ENCODE measurements at places on chromosomes 7 and 10.

DNA sequence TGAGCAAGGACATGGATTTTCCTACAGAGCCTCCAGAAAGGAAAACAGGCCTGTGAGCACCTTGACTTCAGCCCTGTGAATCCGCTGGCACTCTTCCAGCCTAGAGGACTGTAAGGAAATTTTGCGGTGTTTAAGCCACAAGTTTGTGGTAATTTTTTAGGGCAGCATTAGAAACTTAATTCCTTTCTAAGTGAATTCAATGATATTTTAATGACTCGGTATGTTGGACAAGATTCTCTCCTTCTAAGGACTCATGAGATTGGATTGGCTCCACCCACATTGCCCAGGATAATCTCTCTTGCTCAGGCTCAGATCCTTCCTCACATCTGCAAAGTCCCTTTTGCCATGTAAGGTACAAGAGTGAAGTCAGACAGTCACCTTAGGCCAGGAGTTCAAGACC lies 4.5 kb downstream of the LYZL2 start:
- DNase-seq, result no peak

DNA sequence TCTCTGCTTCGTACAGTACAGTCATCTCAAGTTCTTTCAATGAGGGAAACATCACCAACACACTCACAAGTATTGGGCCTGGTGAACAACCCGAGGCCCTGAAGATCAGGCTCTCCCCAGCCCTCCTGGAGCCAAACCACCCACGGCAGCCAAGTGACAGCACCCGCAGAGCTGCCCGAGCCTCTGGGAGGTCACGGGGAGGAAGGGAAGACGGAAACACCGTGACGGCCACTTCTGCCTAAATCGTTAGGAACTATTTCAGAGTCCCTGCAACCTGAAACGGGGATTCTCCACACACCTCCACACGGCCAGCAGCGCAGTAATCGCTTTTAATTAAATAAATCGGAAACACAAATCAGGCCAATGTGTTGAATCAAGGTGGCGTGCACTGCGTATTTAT lies 222.6 kb downstream of the MAD1L1 start:
- no peak for DNase-seq

GRCh38 chr7:13139436-13139835 lies 452.0 kb downstream of the ARL4A start:
- DNase-seq, result no peak

- DNase-seq, result no peak
These were observed 87.8 kb upstream of the DKK1 start for GRCh38 chr10:52226197-52226847.

- DNase-seq, result no peak
These were observed 36.5 kb upstream of the DLD start for GRCh38 chr7:107854454-107854853.

DNA sequence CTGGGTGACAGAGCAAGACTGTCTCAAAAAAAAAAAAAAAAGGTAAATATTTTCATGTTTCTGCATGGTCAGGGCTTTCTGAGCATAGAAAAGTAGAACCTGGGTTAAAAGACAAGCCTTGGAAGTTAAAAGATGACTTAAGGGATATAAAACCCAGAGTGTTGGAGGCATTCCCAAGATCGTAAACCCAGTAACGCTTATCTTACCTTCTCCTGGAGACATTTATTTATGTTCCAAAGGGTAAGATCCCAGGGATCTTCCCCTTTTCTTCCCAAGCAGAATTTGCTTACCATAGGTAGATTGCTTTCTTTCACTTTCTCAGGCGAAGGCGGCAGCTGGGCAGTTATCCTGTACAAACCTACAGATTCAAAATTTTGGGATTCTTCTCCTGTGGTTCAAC lies 22.2 kb downstream of the SUGCT start:
- DNase-seq, result no peak

DNA sequence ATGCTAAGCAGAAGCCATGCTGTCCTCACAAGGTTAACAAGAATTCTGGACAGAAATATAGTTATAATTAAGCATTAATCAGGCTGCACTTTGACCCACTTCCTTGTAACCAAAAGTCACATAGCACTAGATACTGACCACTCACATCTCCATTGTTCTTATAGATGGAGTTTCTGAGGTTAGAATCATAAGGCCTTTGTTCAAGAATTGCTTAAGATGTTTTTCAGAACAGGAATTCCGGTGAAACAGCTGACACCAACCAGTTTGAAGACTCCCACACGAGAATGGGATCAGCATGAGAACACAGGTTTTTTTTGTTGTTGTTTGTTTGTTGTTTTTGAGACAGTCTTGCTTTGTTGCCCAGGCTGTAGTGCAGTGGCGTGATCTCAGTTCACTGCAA lies 488.3 kb upstream of the NRP1 start:
- DNase-seq, result no peak

DNA sequence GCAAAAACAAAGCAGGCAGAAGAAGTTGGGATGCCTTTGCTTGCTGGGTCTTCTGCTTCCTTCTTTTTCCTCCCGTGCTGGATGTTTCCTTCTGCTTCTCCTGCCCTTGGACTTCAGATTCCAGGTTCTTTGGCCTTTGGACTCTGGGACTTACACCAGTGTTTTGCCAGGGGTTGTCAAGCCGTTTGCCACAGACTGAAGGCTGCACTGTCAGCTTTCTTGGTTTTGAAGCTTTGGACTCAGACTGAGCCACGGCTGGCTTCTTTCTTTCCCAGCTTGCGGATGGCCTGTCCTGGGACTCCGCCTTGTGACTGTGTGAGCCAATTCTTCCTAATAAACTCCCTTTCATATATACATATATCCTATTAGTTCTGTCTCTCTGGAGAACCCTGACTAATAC lies 11.3 kb upstream of the LCOR start:
- DNase-seq, result no peak

- DNase-seq, result no peak
These were observed 3.8 kb downstream of the NEBL start for GRCh38 chr10:20893297-20893696.

DNA sequence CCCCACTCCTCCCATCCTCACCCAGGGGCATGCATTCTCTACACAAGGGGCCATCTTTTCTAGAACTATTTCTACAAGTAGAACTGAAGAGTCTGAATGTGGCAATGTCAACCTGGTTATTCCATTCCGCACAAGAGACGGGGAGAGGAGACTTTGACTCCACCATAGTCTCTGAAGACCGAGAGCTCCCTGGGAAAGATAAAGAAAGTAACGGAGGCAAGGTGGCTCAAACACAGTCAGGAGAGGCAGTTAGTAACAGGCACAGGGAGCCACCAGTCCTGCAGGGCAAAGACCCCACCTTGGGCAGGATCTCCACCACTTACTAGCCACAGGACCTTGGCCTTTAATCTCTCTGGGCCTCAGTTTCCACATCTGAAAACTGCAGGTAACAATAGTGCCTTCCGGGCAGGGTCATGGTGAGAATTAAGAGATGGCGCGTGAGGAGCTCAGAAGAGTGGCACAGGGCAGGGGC lies 100.3 kb downstream of the TNS3 start:
- DNase-seq, result no peak

- peak; percentile 45 for DNase-seq
These were observed 3.9 kb upstream of the FAS start for GRCh38 chr10:88986549-88987242.

DNA sequence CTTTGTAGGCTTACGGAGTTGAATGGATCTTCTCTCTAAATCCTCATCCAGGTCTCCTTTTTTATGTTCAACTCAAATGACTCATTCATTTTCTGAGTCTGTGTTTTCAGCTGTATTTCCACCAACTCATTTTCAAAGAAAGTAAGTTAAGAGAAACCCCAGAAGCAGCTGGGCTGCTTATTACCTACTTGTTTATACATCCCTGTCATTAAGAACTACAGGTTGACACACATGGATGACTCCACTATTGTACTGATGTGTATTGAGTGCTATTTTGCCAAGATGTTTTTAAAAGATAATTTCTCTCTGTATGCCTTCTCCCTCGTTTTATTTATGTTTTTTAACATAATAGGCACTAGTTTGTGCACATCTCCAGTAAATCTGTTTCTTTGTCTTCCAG lies 41.9 kb downstream of the DGKI start:
- no peak for DNase-seq

DNA sequence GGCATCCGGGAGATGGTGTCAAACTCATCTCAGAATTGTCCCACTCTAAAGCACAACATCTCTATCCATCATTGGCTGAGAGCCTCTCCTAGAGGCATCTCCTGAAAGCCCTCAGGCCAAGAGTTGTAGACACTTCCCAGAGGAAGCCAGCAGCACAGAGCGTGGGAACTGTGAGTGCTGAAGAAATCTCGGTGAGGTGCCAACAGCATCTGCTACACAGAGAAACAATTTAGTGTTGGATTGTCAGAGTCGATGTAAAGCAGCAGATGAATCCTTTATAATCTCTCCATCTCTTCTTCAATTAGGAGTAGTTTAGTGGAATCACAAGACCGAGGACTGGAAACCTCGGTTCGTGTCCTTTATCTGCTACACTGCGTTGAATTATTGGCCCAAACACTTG lies 172.2 kb downstream of the C7orf25 start:
- no peak for DNase-seq

GRCh38 chr7:104240401-104240800 lies 32.6 kb upstream of the ORC5 start:
- no peak for DNase-seq

DNA sequence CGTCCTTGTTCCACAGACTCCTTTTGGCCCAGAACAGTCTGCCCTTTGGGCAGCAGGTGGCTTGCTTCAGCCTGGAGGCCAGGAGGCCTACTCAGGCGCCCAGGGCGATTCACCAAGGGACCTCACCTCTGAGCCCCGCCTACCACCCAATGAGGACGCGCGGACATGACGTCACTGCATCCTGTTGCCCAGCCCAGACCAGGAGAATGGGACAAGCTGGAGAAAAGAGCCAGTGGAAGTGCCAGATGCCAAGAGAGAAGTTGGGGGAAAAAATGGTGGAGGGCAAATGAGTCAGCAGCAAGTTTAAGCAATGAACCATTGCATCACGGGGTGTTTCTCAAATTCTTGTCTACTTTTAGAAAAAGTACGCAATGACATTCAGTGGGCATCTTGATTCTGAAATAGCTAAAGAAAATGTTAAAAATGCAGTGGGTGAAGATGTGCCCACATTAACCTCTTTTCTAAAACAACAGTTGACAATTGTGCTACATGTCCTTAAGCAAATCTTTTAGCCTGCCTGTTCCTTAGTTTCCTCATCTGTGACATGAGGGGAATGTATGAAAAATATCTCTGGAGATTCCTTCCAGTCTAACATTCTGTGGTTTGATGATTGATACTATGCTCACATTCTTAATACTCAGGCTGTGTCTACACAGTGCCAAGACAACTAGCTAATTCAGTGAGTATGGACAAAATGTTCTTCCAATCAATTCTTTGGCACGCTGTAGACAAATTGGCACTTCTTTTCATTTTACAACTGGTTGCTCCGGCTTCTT lies 23.9 kb upstream of the LEP start:
- DNase-seq, result no peak

DNA sequence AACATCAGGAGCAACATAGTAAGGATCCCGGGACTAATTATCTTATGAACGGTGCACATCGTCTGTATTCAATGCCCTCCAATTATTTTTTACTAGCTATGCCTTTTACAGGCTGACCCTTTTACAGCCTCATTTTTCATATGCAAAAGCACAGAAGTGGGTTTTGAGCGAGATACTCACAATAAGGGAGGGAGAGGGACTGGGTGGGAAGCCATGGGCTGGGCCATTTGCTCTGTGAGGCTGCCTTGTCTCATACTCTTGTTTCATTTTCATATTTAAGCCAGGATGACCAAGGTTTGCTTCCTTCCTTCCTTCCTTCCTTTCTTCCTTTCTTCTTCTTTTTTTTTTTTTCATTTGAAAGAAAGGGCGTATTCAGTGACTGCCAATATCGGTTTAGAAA lies 259.3 kb downstream of the TRIL start:
- no peak for DNase-seq

GRCh38 chr7:106968160-106968559 lies 76.3 kb upstream of the PRKAR2B start:
- DNase-seq, result no peak

GRCh38 chr7:155879592-155879991 lies 67.3 kb upstream of the SHH start:
- DNase-seq, result no peak

- no peak for DNase-seq
These were observed 295.3 kb upstream of the PRKCQ start for GRCh38 chr10:6875269-6875865.

DNA sequence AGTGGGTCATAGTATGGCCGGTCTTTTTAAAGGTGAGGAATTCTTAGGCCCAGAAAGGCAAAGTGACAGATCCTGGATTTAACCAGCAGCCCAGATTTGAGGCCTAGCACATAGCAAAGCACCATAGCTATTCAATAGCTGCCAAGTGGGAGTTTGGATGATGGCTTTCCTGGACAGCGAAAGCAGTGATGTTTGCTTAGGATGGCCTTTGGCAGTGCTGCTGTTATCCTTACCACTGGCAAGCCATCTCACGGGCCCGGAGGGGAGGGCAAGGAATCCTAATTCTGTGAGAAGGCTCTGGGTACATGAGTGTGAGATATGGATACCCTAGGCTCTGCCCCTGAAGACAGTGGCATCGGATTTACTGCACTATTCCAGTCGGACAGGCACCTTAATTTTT lies 50.4 kb downstream of the TCF7L2 start:
- no peak for DNase-seq

GRCh38 chr7:138282997-138283396 lies 177.1 kb upstream of the TRIM24 start:
- DNase-seq, result no peak

DNA sequence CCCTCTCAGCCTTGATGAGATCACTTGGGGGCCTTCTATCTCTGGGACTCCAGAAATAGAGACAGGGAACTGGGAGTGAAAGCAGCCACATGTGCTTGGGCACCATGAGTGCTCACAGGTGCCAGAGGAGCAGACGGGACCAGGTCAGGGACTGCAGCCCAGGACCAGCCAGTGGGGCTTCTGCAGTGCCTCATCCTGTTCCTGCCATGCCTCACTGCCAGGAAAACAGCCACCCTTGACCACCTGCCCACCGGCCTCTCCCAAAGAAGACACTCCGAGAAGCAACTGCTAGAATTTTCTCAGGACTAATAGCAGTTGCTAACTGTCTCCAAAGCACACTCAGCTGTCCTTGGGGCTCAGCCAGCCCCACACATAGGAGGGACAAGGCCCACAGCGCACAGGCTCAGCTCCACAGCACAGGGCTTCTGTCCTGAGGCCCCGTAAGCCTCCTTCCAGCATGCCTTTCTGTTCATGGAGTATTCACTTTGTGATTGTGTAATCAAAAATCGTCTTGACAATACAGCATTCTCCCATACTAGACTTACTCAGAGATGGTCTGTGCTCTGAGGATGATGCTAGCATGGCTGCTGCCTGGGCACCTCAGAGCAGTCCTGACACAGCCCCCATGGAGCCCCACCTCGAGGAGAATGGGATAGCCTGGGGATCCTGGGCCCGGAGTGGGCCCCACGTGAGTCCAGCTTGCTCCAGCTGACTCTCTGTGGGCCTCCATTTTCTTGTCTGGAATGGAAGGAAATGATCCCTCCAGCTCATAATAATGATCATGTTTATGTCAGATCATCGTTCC lies 115.7 kb upstream of the RET start:
- DNase-seq, result no peak

GRCh38 chr7:91242097-91242844 lies 22.0 kb upstream of the FZD1 start:
- DNase-seq, result no peak

- DNase-seq, result no peak
These were observed 63.5 kb downstream of the FRMPD2 start for GRCh38 chr10:48210966-48211365.
